ENCODE measurements at places on chromosomes 12 and 14.

DNA sequence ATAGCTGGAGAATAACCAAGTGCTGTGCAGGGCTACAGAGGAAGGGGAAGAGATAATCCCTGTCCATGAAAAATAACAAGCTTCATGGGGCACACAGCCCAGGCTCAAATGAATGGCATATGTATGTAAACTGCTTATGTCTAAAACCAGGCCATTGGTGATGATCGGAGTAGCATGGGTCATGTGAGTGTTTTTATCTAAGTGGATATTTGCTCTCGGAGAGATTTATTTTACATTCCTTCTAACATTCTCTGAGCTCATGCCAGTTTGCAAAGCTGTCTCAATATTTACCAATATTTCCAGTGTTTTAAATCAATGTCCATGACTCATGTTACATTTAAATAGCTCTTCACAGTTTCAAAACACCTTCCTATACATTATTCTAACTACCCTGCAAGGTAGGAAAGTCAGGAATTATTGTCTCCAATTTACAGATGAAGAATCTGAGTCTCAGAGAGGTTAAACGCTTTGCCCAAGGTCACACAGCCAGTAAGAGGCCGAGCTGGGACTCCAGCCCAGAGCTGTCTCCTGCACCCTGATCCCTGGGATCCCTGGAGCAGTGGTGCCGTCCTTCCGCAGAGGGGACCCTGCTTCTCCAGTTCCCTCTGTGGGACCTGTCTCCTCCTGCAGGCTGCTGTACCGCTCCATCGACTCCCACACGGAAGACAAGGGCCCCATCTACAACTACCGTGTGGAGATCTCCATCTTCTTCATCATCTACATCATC lies 186.7 kb upstream of the FKBP4 start:
- no peak for DNase-seq

GRCh38 chr12:131688131-131688844 lies 22.6 kb upstream of the SFSWAP start:
- no peak for DNase-seq

- DNase-seq, result peak; percentile 16
These were observed 1.0 kb upstream of the SLC38A2 start for GRCh38 chr12:46373301-46374296.

- no peak for DNase-seq
These were observed 2.2 kb upstream of the NFKBIA start for GRCh38 chr14:35406506-35407305.

DNA sequence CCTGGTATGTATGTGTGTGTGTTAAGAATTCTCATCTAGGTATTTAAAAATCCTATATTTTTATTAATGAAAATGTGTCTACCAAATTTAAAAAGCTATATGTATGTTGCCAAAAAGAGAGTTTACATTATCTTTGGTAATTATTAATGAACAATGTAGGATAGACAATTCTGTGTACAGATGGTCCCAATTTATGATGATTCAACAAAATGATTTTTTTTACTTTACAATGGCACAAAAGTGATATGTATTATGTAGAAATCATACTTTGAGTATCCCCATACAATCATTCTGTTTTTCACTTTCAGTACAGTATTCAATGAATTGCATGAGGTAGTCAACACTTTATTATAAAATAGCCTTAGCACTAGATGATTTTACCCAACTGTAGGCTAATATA lies 39.4 kb downstream of the IRAK3 start:
- DNase-seq, result no peak

DNA sequence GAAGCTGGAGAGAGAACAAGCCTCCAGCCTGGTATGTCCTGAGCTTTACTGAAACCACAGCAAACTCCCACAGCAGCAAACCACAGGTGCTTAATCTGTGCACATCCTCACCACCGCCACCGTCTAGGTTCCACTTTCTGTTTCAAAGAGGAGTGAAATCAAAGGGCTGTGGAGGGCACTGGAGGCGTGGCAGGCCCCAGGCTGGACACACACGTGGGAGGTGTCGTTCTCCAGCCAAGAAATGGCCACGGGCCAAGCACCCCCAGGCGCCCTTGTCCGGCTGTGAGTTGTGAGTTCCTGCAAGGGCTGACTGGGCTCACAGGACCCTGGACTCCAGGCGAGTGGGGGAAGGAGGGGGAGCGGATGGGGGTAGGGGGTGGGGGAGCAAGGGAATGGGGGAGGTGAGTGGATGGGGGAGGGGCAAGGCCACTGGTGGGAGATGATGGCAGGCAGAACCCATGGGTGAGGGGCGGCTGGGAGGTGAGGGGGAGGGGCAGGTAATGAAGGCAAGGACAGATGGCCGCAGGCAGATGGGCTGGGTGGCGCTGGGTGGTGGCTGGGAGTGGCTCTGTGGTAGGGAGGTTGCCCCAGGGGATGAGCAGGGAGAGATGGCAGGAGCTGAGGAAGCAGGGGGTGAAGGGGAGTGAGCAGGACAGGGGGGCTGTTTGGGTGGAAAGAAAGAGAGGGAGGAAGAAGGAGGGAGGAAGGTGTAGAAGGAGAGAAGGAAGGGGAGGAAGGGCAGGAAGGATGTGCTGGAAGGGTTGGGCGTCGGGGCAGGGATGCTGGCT lies 86.7 kb downstream of the NCOR2 start:
- no peak for DNase-seq

DNA sequence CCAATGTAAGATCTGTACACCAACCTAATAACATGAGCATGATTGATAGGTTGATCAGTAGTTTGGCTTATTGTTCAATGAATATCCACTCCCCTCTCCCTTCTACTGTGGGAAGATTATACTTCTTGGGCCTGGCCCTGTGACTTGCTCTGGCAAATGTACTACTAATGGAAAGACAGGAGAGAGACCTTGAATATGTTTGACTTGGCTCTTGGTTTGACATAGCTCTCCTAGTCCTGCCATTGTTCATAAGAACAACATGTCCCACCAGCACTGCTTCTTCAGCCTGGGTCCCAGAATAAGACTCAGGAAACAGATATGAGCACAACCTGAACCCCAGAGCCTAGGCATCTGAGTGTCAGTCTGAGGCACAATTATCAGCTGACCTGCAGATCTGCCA lies 112.8 kb upstream of the RESF1 start:
- DNase-seq, result no peak

DNA sequence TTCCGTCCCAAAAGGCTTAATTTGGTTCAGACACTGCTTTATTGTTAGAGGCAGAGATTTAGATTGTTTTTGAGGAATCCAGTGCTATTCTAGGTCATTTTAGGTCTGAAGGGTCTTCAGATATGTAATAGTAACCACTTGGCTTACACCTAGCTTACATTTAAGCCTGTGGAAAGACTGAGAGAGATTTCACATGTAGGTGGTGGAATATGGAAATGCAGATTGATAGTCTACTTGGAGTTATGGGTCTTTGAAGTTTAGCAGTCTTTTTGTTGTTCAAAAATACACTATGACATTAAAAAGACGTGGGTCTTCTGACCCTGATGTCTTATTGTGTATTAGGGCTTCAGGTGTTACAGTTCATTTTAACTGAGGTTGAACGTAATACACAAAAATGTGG lies 51.4 kb upstream of the CCT2 start:
- DNase-seq, result no peak

DNA sequence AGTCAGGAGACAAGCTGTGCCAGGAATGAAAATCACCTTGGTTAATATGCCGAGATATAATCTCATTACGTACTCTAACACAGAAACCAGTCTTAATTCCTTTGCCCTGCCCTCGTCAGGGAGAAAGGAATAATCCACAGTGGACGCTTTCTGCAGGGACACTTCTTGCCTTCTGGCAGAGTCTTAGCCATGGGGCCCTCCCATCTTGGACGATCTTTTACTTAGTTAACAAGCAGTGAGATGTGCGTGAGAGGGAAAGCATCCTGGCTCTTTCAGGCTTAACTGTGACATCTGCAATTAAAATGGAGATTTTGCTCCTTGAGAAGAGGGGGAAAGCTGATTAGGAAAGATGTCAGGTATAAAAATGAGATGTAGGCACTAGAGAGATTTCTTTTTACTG lies 246.4 kb downstream of the TMEM132C start:
- no peak for DNase-seq

DNA sequence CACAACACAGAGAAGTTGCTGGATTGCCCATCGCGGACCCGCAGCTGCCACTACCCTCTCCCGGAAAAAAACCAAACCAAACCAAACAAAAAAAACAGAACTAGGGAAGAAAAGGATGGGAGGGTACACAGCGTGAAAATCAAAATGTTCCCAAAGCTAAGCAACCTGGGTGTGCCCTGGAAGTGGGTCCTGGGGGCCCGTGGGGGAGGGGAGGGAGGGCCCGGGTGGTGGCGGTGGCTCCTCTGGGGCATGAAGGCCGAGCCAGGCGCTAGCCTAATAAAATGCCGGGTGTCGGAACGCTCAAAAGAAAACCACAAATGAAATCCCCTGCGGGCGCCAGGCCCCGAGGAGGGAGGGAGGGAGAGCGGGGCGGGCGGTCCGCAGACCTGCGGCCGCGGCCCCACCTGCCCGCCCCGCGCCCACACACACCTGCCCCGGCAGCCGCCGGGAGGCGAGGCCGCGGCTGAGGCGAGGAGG lies 787 bp downstream of the HECTD4 start:
- DNase-seq, result no peak

GRCh38 chr12:119540476-119540875 lies 53.1 kb upstream of the TMEM233 start:
- no peak for DNase-seq

DNA sequence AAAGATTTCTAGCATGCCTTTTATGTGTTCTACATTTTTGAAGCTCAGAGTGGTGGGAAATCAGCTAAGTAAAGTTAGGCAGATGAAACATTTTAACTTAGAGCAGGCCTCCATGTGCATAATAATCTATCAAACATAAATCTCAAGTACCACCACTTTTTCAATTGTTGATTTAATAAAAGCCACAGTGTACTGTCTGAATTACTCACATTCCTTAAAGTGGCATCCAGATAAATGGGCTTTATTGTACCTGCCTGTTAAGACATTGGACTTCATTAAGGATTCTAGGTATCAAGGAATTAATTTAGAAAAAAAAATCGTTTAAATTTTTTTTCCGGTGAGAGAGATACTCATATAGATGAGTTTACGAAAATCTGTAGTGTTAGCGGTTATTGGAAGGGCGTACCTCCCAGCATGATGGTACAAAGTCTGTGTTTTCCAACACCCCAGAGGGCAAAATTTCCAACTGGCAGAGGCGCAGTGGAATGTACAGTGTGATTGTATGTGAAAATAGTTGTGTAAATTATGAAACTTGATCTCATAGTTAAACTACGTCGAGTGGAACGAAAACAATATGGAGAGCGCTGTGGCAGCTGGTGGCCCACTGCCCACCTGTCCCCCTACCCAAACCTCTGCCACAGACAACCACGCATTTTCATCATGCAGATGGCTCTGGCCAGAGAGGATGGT lies 25.0 kb downstream of the ELK3 start:
- DNase-seq, result no peak

DNA sequence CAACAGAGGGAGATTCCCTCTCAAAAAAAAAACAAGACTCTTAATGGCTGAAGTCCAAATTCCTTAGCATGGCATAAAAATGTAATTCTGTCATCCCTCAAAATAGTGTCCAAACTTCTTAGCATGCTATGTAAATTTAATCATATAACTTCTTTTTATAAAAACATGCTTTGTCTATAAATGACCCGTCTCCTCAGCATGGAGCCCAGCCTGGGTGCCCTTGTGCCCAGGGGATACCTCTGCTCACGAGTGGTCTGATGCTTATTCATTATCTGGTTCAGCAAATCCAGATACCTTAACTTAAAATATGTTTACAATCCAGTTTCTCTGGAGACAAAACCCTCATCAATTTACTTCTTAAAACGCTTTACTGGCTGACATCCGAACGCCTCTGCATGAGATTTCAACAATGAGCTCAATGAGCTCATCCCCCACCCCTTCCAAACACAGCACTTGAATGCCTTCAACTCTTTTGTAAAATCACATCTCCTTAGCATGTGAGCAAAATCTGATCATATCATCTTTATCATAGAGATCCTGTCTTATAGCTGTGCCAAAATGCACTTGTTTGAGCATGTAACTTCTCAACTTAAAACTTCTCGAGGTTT lies 15.7 kb downstream of the RTL1 start:
- no peak for DNase-seq

- DNase-seq, result no peak
These were observed 149.7 kb downstream of the AEBP2 start for GRCh38 chr12:19588951-19589350.

DNA sequence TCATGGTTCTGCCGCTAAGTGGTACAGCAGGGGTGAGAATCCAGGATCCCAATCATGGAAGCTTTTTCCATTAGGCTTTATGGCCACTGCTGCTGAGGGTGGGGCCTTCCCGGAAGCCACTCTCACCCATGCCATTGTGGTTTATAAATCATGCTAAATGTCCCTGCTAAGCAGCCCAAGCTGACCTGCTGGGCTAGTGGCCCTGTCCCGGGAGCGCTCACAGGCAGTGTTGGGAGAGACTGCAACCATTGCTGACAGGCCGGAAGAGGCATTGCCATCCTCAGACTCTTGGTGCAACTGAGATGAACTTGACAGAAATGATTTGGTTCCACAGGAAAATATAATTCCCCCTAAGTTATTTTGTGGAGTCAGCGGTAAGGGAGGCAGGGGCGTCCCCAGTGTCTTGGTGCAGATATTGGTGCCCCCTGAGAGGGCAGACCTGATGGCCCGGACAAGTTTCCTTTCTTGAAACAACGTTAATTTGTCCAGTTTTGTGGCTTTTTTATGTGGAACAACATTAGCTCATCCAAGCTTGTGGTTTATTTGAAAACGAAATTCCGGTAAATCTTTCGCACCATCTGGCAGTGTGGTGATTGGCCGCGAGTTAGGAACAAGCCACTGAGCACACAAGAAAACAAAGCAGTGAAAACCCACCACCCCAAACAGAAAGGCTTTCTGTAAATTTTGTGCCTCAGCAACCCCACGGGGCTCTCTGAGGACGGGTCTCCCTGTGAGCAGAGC lies 82.3 kb downstream of the SSPN start:
- no peak for DNase-seq

Measured in T follicular helper cell (primary cell).